ENCODE measurements at places on chromosomes 3 and 15. TPM values are rescaled to one million over a fixed set of nuclear protein-coding genes. Genes with fewer than 3 reads are reported as not detected.

- no peak for DNase-seq
Measured at GRCh38 chr3:52317208-52318000, 1.3 kb downstream of the DNAH1 start.

- DNase-seq: no peak
Measured at GRCh38 chr3:196454935-196455334, 22.7 kb upstream of the UBXN7 start.

SOX14 gene
- polyA plus RNA-seq: not detected

- no peak for DNase-seq
Measured at GRCh38 chr15:31387479-31388118, 61.0 kb downstream of the KLF13 start.

DNA sequence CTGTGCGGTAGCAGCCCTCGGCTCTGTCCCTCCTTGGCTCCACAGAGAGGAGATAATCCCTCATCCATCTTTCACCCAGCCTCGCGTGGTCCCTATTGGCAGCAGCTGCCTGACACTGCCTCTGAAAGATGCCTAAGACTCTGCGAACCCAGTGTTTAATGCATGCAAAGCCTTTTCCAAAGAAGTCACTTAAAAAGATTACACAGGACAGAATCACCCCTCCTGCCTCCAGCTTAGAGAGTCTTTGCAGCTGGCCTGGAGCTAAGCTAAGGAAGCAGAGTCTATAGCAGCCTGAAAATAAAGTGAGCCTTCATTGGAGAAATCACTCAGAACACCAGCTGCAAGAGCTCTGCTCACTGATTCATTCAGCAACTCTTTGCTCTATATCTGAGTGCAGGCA is 247.2 kb downstream of the SHQ1 start:
- no peak for DNase-seq

DNA sequence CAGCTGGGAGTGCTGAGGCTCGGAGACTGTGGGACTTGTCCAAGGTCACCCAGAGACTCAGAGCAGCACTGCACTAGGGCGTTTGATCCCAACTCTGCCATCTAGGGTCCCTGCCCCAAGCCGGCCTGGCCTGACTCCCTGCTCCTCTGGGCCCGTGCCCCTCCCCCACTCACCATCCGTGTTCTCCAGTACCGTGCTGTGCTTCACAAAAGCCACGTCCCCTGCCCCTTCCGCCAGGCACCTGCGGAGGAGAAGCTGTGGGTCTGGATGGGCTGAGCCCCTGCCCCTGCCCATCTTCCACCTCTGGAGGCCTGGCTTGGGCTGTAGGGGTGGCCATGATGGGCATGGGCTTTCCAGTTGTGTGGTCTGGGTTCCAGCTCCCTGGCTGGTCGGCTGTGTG is 8.4 kb downstream of the MELTF start:
- DNase-seq: no peak

GRCh38 chr15:70341566-70341965 is 243.8 kb upstream of the TLE3 start:
- DNase-seq: no peak

- no peak for DNase-seq
Measured at GRCh38 chr3:155227141-155227540, 66.3 kb downstream of the STRIT1 start.

LHFPL4 gene
- 0.03 TPM for polyA plus RNA-seq

DNA sequence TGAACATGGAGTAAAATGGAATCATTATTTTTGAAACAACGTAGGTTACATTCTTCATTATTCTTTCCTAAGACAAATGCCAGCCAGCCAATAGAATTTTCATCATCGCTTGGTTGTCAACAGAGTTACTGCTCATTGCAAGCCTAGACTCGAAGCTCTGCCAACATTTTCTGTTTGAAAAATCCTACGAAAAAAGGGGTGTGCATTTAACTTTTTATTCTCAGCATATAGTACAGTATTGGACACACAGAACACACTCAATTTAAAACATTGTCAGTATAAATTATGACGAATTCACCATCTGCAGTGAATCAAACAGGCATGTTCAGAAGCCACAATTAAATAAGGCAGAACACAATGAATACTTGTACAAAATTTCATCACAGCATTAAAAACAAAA is 232.1 kb downstream of the NR1D2 start:
- no peak for DNase-seq

DNA sequence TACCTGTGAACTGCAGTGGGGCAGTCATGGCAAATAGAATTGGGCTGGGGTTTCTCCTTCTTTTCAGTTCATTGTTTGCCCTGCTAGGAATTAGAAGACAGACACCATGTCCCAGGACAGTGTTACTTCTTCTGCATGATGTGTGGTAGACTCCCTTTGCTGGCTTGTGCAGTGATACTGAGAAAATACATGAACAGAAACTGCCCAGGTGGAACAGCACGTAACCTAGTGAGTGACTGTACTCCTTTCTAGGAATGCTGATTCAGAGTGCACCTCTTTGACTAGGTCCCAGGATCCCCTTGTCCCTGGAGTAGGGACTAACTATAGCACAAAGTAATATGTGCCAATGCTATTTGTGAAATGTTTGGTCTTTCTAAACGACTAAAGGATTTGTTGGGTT is 10.7 kb upstream of the SLC22A13 start:
- DNase-seq: no peak

DNA sequence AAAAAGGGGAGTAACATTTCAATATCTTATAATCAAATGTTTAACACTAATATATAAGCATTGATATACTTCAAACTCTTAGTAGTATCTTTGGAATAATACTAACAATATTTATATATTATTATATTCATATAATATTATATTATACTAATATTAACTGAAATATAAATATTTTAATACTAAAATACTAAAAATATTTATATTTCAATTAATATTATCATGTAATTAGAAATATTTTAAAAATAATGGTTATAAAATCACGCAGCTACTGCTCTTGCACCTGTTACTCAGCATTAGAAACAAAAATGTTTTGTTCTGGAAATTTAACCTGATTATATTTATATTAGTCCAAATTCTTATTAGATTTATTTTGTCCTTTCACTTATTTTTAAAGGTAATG is 12.6 kb upstream of the ATP8B4 start:
- DNase-seq: no peak

- DNase-seq: no peak
Measured at GRCh38 chr3:152772674-152773225, 62.2 kb upstream of the P2RY1 start.

DNA sequence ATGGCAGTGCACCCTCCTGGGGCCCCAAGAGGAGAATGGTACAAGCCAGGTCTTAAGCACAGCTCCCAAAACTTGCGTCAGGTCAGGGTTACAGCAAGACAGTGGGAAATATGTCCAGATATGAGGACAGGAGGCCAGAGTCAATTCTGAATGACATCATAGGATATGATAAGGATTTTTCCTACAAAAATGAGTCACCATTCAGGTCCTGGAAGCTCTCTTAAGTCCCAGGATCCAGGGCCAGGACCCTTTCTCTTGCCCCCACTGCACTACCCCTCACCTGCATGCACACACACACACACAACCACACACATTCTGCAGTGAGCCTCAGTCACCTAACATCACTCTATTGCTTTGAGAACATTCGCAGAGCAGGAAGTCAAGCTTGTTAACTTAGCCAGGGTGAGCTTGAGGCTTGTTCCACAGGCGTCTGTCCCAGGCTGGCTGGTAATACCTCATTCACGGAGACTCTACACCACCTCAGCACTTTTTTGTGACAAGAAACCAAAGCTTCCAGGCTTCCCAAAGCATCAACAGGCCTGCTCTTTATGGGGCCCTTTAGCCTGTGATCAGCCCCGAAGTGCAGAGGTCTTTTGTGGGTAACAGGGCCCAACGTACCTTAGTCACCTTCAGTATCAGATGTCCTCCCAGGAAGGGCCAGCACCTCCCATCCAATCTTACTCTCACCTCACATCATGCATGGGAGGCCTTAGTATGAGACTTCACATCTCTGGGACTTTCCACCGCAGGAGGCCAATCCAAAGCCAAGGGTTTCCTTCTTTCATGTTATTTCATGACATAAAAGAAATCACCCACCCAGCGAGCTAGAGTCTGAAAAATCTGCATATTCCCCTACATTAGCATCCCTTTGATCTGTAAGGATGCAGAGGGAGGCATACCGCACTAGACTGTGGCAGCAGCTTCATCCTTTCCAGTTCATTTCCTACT is 74.0 kb upstream of the LIPC start:
- DNase-seq: no peak

XCR1 gene
- 0.18 TPM for polyA plus RNA-seq

DNA sequence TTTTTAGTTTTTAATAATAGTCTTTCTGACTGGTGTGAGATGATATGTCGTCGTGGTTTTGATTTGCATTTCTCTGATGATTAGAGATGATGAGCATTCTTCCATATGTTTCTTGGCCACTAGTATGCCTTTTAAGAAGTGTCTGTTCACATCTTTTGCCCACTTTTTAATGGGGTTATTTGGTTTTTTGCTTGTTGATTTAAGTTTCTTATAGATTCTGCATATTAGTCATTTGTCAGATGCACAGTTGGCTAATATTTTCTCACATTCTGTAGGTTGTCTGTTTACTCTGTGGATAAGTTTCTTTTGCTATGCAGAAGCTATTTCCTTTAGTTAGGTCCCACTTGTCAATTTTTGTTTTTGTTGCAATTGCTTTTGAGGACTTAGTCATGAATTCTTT is 185.4 kb downstream of the SUCNR1 start:
- no peak for DNase-seq

PCOLCE2 gene
- 4.2 TPM for polyA plus RNA-seq

- DNase-seq: no peak
Measured at GRCh38 chr3:57094575-57094974, 34.1 kb downstream of the SPATA12 start.

- DNase-seq: no peak
Measured at GRCh38 chr3:158916111-158916510, 114.3 kb downstream of the MFSD1 start.

DNA sequence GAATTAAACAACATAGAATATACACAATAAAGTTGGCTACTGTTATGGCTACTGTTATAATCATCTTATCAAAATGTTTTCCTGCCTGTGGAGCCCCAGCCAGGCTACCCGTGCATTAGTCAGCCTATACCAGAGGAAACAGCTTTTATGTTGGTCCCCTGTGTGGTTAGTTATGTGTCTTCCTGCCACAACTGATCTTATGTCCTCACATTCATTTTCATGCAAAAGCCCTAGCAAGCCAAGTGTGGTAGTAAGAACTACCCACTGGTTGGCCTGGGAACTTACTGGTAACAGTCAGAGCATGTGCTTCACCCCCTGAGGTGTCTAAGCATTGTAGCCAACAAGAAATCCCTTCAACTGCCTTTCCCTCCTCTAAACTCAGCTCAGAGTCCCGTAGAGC is 21.8 kb downstream of the MGLL start:
- DNase-seq: no peak

GRCh38 chr3:102104033-102104432 is 254.7 kb downstream of the NFKBIZ start:
- DNase-seq: no peak

DNA sequence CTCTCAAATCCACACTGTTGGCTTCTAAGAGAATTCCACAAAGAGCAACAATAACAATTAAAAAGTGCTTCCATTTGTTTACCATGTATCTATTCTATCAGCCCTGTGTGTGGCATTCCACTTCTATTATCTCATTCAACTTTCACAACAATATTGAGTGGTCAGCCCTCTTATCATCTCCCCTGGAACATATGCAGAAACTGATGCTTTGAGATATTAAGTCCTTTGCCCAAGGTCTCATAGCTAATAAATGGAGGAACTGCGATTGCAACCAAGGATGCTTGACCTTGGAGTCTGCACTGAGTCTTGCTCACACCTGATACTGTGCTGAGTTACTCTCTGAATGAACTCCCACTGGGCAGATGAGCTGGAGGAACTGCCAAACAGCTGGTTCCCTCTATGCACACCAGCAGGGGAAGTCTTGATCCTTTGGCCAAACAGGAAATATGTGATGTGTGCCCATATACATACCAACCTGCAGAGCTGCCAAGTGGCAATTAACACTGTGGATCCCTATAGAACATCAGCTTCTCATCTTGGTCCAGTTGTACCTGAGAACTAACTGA is 144.7 kb upstream of the WNT5A start:
- no peak for DNase-seq

CLDN18 gene
- polyA plus RNA-seq: 0.79 TPM

FGD5 gene
- polyA plus RNA-seq: 22.7 TPM
